Cardiac muscle cell (in vitro differentiated cells and primary cell): ENCODE measurements at places on chromosomes 4 and X.

GRCh38 chr4:808860-809570, 16.9 kb downstream of the CPLX1 start:
- DNase-seq: peak; percentile 19

DNA sequence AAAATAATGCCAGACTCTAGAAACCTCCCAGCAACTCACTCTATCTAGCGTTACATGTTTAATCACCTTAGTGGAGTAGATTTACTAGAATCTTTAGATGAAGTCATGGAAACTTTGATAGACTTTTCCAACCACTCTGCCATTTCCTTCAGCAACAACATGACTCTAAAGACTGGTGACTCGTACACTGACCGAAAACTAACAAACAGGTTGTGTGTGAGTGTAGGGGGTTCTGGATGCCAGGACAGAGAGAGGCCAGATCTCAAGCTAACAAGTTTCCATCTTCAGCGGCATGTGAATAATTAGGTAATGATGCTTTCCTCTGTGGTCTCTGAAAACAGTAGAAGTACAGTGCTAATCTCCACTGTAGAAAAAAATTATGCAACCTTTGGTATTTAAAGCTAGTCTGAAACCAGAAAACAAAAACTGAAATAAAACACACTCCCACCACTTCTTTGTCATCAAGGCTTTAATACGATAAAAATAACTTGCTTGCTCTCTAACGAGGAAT, 286.4 kb downstream of the PRDM5 start:
- no peak for DNase-seq

GRCh38 chr4:76879731-76880364, 18.1 kb downstream of the SOWAHB start:
- DNase-seq: no peak

- DNase-seq: no peak
Measured at GRCh38 chrX:12949927-12950656, 24.8 kb upstream of the TMSB4X start.

- peak; percentile 9 for DNase-seq
Measured at GRCh38 chrX:1165535-1166196, 46.8 kb downstream of the CRLF2 start.

- no peak for DNase-seq
Measured at GRCh38 chr4:5079581-5079980, 28.3 kb downstream of the STK32B start.
